ENCODE measurements at places on chromosomes 2 and 18.

GRCh38 chr2:240423788-240424191 lies 11.7 kb upstream of the GPC1 start:
- no peak for DNase-seq

- DNase-seq = no peak
Observed at GRCh38 chr18:37742436-37742835, 176.8 kb upstream of the CELF4 start.

DNA sequence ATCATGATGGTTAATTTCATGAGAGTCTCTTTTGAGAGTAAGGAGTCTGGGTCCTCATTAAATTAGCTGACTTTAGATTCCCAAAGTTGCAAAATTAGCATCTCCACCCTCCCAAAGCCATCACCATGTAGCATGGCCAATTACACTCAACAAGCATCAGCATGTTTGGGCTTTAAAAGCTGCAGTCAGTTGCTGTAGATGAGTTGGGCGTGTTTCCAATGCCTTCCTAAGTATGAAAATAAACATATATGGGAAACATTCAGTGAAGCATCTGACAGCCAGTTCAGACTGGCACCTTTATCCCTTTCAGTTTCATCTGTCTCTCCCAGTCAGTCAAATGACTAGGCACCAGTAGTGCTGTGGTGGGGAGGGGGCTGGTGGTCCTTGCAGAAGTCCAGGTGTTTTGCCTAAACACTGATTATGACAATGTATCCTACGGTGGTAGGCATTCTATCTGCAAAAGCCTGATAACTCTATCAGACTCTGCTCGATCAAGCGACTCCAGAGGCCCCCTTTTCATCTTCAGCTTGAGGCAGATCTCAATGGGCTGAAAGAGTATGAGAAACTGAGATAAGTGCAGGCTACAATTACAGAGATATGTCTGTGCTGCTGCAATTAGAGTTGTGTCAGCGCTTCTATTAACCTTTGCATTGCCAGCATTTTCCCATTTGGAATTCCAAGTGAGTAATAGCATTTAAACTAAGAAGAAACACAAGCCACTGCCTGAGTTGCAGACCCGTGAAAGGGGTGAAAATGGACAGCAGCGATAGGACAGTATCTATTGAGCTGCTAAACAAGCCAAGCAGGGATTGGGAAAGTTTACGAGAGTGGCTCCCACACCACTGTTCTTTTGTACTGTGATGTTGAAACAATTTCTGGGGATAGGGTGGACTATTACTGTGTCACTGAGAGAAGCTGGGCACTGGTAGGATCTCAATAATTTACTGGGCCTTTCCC lies 67.3 kb upstream of the SPOPL start:
- DNase-seq = no peak

DNA sequence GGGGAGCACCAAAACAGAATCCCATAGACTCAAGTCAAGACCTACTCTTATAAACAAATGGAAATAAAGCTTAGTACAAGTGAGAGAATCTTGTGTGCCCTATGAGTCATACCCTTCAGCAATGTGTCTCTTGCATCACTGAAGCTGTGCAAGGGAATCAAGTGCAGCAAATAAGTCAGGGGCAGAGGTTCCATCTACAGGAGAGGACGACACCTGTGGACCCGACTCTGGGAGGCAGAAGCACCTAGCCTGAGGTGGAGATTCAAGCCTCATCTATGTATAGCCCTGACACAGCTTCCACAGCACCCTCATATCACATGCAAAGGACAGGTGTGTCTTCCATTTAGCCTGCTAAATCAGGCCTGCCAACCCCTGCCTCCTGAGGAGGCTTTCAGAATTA lies 298.2 kb downstream of the CNTNAP5 start:
- DNase-seq = no peak

DNA sequence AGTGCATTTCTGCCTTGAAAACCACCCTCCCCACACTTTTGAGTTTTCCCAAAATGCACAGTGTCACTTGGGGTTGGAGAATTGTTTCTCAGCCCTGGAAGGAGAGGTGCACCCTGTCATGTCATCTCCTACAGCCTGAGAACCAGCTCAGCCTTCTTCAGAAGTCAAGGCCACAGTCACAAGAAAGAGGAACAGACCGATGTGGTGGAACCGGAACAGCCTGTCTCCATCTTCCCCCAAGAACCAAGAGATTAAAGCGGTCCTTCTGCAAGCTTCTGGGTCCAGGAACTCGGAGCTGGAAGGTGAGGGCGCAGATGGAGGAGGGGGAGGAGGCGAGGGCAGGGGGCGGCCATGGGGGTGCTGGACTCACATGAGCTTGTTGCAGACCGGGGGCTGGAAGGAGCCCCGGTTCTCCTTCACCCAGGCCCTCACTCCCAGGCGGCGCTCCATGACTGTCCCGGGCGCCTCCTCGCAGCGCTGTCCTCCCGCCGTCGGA lies 248 bp downstream of the HAAO start:
- no peak for DNase-seq

- no peak for DNase-seq
Observed at GRCh38 chr18:13136056-13136903, 82.3 kb upstream of the LDLRAD4 start.

DNA sequence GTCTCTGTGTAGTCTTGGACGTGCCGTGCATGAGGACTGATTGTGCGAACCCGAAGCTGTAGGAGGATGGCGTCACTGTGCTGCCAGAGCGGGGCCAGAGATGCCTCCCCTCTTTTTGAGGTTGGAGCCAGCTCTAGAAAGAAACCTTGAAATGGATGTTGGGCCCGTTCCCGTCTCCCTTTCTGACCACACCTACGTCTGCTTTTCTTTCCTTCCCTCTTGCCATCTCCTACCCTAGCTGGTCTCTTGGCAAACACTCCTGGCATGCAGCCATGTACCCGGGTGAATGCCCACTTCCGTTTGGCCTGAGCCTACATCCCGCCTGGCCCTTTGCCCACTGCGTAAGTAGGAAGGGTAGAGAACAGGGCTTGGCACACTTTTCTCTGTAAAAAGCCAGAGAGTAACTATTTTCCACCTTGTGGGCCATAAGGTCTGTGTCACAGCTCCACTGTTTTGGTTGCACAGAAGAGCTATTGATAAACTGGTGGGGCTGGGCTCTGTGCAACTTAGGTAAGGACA lies 37.4 kb downstream of the SH3BP4 start:
- DNase-seq = no peak

DNA sequence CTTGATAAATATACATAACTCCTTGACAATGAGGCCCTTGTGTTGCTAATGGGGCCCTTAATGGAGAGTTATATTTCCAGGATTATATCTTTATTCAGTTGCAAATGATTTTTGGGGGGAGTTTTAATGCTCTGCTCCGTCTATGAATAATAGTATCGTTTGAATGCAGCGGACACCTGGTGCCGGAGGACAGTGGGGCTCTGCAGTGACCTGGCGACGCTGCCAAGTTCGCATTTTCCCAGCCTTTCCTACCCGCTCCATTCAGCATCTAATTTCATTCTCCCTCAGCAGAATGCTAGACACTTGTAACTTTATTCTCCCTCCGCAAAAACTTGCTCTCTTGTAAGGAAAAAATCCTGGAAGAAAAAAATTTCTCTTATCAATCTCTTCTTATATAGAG lies 257.6 kb upstream of the SALL3 start:
- DNase-seq = no peak

DNA sequence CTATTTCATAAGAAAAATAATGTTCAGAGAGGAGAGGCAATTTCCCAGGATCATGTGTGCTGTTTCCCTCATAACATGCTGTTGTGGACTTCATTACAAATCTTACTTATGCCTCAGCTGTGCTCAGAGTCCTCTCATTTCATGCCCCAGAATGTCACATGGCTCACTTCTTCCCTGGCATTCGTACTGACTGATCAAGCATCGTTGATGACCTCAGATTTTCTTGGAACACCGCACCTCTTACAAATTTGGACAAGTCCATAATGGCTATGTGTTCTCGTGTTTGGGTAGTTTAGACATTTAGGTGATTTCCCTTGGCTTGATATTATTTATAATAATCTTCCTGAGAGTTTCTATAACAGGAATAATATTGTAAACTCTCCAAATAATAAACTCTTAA lies 32.9 kb downstream of the SERPINB7 start:
- DNase-seq = no peak

GRCh38 chr2:33777786-33778185 lies 178.7 kb upstream of the FAM98A start:
- no peak for DNase-seq

Measured in fibroblast of skin of left biceps (primary cell).